ENCODE measurements at places on chromosomes 13 and 19.

DNA sequence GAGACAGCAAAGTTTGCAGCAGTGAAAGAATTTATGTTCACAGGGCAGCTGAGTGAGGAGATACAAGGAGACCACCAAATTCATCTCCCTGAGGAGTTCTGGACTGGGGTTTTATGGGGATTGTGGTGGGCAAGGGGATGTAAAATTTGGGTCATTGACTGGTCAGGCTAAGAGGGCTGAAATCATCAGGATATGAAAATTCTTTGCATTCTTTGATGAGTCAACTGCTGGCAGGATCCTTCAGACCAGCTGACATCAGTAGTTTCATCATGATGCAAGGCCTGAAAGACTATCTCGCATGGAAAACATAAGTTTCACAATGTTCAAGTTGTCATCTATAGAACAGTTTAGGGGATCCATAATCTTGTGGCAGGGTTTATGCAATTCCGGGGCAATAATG, 869.5 kb upstream of the PCDH9 start:
- no peak for DNase-seq

- no peak for DNase-seq
Observed at GRCh38 chr13:102707467-102707866, 12.6 kb upstream of the METTL21C start.

DNA sequence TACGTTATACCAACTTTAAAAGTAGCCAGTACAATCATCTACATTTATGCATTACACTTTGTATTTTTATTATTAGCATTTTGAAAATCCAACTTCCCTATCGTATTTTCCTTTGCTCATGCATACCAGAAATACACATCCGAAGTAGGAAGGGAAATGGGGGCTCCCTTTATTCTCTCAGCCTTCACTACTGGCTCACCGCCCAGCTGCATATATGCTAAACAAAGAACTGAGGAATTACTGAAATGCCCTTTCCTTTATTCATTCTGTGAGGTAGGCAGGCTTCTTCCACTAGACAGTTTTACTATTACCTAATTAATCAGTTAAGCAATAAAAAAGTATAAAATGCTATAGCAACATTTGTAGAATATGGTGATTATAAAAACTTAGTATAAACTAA, 291.6 kb downstream of the KLF12 start:
- DNase-seq, result no peak

DNA sequence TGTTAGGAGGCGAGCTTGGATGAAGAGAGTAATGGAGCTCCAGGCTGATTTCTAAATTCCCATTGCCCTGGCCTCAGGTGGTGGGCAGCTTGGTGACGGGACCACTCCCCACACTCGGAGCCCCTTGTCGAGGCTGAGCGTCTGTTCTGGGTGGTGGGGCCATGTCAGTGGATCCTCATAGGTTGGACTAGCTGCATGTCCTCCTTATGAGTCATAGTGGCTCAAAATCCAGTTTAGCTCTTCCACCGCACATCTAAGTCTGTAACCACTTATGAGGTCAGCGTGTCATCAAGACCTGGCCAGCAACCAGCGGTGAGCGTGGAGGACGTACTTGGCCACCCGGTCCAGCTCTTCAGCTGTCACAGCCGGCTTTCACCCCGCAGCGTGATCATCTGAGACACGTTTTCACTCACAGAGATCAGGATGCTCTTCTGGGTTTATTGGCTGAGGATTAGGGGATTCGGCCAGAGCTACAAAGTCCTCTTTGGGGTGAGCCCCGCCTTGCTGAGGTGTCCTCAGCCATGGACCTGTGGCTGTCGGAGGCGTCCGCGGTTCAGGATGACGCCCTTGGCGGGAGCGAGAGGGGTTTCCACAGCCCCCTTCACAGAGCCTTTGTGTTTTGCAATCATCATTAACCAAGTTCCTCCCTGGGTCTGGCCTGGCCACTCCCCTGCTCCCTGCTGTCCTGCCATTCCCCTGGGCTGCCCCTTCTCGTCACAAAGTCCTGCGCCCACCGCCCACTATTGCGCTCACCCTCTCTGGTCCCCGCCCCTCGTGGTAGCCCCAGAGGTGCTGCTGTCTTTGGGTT, 41.9 kb downstream of the ADPRHL1 start:
- no peak for DNase-seq

DNA sequence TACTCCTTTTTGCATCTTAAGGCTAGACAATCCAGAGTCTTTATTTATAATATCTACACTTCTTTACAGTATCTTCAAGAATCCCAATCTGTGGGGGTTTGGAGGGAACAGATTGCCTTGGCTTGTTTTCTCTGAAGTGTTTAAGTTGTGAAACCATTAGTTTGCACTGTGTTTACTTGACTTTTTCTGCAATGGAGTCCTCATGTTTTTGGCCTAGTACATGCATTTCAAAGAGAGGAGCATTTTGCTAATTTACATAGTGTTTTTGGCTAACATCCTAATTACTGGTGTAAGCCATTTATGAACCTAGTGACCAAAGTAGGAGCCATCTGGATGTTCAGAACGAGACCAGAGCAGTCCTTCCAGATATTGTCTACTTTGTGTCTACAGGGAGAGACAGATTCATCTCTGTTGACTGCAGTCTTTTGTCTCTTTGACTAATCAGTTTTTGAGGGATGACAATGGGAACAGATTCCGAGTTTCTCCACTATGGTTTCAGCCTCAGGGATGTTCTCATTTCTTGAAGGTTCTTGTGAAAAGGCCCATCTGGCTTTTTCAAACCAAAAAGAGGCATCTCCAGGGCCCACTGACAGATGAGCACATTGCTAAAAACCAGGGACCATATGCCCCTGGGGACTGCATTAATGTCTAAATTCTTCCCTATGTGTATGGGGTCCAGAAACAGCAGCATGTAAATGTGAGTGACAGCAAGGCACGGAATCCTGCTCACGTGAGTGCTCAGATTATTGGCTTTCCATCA, 53.4 kb downstream of the ING1 start:
- no peak for DNase-seq

GRCh38 chr13:68690567-68690966, 1417.1 kb upstream of the ATXN8OS start:
- DNase-seq, result no peak

DNA sequence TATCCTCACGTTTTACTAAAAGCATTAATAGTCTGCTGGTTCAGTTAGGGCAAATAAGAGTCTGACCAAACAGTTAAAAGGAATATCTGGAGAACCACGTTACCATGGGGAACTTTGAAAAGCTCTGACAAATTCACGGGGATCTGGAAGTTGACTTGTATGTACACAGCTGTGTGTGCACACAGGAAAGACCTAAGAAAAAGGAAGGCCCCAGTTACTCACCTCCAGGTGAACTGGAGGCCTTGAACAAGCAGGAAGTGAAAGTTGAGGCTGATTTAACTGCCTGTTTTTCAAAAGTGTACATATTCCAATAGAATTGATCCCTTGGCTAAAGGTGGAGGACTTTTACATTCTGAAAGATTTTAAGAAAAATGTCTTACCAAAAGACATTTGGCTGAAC, 1891.6 kb upstream of the PCDH20 start:
- DNase-seq, result no peak

DNA sequence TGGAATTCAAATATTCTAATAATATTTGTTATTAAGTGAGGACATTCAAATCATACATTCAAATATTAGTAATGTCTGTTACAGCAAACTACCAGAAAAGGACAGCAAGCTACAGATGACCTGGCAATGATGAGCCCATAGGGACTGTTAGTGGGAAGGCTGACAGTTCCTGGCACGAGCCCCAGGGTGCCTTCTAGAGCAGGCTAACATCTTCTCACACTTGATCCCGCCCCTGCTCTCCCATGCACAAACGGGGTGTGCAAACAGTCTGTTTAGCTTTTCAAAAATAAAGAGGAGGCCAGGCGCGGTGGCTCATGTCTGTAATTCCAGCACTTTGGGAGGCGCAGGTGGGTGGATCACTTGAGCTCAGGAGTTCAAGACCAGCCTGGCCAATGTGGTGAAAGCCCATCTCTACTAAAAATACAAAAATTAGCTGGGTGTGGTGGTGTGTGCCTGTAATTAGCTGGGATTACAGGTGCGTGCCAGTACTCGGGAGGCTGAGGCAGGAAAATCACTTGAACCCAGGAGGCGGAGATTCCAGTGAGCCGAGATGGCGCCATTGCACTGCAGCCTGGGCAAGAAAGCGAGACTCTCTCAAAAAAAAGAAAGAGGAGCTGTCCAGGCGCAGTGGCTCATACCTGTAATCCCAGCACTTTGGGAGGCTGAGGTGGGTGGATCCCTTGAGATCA, 9.6 kb upstream of the GARRE1 start:
- DNase-seq, result no peak

DNA sequence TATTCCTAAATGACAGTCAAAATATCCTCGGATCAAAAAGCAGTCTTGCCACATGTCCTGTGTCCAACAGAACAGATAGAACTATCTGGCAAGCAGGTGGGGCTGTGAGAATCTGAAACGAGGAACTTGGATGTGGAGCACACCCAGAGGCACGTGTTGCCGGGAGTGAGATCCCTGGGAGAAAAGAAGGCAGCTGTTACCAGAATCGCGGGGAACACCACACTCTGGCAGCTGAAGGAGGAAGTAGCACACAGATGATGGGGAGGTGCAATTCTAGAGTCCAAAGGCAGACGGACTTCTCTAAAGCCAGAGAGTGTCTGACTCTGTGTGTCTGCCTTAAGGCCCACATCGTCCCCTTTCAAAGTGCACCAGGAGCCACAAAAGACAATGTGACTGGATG, 22.3 kb downstream of the SLC7A1 start:
- no peak for DNase-seq

GRCh38 chr13:110551284-110551683, 10.2 kb downstream of the RAB20 start:
- no peak for DNase-seq

DNA sequence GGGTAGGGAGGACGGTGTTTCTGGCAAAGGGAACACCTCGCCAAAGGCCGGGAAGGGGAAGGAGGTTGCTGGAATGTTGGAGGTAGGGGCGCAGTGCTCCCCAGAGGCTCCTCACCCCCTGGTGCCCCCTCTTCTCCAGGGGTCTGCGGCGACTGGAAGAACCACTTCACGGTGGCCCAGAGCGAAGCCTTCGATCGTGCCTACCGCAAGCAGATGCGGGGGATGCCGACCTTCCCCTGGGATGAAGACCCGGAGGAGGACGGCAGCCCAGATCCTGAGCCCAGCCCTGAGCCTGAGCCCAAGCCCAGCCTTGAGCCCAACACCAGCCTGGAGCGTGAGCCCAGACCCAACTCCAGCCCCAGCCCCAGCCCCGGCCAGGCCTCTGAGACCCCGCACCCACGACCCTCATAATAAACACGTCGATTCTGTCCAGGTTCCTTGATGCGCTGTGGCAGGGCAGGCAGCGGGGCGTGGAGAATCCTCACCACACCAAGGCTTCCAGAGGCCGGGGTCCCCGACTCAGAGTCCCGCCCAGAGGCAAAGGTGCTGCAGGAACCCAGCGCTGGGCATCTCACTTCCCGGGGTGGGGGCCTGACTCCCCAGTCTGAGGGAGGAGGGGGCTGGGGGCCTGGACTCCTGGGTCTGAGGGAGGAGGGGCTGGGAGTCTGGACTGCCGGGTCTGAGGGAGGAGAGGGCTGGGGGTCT, 7.4 kb upstream of the SPACA4 start:
- DNase-seq, result no peak
